T1000 (cell line): ENCODE measurements at places on chromosomes 2 and 18.
A peak's percentile ranks its signal among the peaks of the same experiment; 100 is the strongest.

DNA sequence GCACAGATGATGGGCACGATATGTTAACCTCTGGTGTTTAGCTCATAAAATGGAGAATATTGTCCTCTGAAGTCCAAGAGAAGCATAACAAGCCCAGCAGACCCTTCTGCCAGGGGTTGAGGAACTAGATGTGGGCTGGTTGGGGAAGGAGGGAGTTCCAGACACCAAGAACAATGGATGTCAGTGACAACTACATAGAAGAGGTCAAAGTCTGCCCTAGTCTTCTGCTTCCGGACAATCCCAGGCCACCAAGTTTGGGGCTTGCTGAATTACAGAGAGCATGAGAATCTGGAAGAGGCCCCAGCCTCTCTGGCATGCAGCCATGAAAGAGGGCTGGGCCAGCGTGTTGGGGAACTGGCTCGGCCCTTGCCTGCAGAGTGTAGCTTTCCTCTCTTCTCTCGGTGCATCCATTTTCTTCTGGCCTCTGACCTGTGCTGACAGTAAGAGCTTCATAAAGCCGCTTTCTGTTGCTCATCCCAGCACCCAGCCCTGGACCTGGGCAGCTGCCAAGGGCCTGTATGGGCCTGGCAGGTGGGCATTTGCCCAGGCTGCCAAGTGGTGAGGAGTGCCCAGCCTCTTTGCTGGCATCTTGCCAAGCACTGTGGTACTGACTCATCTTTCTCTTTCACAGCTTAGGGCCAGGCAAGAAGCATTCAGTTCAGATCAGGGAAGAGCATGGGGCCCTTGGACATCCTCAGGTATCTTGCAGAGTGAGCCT lies 14.6 kb upstream of the LAPTM4A start:
- peak; percentile 62 for DNase-seq

- DNase-seq: no peak
These were observed 132.8 kb downstream of the CYP26B1 start for GRCh38 chr2:72014831-72015230.

GRCh38 chr18:33750366-33750765 lies 172.3 kb downstream of the ASXL3 start:
- no peak for DNase-seq

GRCh38 chr2:68251855-68252399 lies 405 bp downstream of the PPP3R1 start:
- DNase-seq: no peak

GRCh38 chr2:226002438-226002837 lies 602.9 kb downstream of the NYAP2 start:
- DNase-seq: peak; percentile 14

GRCh38 chr2:231882646-231883045 lies 43.5 kb downstream of the NPPC start:
- no peak for DNase-seq

GRCh38 chr2:74417763-74418162 lies 3.7 kb downstream of the C2orf81 start:
- no peak for DNase-seq

DNA sequence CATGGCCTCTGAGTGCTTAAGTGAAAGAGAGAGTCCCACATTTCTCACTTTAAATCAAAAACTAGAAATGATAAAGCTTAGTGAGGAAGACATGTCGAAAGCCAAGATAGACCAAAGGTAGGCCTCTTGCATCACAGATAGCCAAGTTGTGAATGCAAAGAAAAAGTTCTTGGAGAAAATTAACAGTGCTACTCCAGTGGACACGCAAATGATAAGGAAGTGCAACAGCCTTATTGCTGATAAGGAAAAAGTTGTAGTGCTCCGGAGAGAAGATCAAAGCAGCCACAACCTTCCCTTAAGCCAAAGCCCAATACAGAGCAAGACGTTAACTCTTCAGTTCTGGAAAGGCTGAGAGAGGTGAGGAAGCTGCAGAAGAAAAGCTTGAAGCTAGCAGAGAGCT lies 32.1 kb downstream of the PSMD1 start:
- no peak for DNase-seq

- no peak for DNase-seq
These were observed 19.1 kb upstream of the TXNDC2 start for GRCh38 chr18:9866627-9867026.

- no peak for DNase-seq
These were observed 3.0 kb upstream of the CHMP3 start for GRCh38 chr2:86566158-86566820.

DNA sequence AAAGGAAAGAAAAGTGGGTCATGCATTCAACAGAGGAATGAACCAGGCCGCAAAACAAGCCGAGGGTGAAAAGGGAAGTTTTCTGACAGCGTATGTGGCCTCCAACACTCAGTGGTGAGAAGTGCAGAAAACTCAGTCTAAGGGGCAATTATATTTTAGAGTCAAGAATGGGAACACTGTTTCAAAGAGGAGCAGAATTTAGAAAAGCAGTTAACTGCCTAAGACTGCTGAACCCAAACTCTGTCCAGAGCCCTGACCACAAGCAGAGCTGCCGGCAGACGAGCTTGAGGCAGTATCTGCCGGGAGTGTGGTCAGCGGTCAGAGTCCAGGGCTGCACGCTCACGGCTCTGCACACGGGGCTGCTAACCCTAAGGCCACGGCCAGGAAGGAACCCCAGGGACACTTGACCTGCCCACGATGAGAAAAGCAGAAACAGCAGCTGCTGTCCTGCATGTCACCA lies 347.0 kb upstream of the ID2 start:
- no peak for DNase-seq

- no peak for DNase-seq
These were observed 105.9 kb upstream of the SNTG2 start for GRCh38 chr2:844715-845114.

DNA sequence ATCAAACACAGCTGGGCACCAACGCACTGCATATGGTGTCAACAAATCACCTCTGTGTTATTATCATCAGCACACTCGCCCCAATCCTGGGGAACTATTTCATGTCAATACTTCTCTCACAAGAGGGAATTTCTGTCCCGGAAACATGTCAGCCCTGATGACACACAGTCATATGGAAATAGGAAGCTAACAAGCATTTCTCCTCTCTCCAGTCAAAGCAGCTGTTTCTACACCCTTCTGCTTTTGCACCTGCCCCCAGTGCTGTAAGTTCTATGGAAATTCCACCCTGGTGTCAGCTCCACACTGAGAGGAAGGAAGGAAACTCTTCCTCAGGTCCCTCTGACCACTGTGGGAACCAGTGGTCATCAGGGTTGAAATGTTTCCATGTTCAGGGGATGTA lies 447.6 kb upstream of the ID2 start:
- no peak for DNase-seq

DNA sequence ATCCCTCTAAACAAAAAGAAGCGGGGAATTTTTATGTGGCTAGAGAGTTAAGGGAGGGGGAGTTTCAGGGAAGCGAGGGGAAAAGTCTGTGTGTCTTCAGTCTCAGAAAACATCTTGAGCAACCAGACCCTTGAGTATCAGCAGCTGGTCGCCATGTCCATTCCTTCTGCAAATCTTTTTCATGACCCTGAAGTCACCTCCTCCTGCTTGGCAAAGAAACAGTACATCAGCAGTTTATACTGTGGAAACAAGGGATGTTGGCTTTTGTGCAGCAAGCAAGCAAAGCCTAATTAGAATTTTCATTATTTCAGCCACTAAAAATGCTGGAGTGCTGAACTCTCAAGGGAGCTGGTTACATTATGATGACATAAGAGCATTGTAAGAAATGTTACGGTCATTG lies 187.4 kb upstream of the SLC8A1 start:
- DNase-seq: no peak

GRCh38 chr2:223896833-223897311 lies 48.3 kb downstream of the WDFY1 start:
- no peak for DNase-seq

GRCh38 chr2:224723586-224724217 lies 7.5 kb upstream of the CCDC195 start:
- no peak for DNase-seq

GRCh38 chr2:25711675-25712354 lies 38.4 kb upstream of the DTNB start:
- DNase-seq: no peak

DNA sequence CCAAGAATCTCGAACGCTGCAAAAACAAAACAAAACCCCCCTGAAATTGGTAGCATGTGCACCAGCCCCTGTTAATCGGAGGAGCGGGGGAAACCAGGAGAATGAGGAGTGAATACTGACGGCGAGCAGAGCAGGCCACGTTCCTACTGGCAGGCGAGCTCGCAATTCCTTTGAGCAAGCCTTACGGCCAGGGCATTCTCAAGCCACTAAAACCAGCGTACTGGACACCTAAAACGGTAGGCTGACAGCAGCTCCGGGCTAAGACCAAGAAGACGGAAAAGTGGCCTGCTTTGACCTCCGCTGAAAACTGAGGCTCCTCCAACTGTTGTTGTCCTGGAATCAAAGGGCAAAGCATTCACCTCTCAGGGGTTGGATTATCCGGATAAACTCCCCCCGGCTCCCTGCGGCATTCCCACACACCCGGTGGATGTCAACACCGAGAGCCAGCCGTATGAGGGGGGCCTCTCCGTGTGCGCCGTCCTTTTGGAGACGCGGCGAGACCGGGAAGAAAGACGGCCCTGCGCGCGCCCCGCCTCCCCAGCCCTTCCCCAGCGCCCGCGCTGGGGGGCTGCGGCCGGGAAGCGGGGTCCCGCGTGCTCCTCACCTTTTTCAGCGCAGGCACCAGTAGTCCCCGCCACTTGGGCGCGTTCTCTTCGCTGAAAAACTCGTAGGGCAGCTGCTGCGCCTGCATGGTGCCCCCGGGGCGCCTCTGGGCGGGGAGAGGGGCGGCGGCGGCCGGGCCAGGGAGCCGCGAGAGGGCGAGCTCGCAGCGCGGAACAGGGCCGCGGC lies 925 bp downstream of the SOS1 start:
- DNase-seq: peak; percentile 28

GRCh38 chr2:124316881-124317605 lies 292.0 kb downstream of the CNTNAP5 start:
- no peak for DNase-seq

DNA sequence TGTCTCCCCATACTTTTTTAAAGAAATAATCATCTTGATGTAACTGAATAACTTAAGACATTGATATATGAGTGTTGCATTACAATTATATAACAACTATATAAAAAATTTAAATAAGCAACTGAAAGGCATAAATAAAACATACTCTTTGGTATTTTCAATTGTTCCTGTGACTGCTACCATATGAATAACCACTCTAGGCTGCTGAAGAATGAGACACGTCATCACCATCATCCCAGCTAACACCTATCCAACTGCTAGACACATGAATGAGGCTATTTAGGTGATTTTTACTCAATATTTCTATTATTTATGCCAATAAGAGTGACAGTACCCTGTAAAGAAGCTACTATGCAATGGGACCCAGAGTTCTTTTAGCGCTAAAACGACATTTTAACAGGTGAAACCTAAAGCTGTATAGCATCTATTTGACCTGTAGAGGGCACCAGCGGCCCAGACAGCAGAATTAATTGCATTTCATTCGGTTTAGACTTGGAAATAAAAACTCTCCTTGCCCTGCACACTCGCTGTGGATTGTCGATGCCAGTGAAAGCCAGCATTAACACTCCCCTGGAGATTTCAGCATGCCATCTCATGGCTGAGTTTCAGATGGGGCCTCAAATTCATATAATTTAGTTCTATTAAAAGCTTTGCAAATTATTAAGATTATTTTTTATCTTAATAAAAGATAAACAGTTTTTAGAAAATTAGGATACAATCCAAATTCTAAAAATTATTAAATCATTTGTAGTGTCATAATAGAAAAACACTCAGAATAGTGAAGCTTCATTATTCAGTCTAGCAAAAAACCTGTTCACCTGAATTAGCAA lies 89.4 kb upstream of the MAP2 start:
- DNase-seq: peak; percentile 50

- DNase-seq: no peak
These were observed 100.5 kb upstream of the LMAN1 start for GRCh38 chr18:59459369-59460071.

DNA sequence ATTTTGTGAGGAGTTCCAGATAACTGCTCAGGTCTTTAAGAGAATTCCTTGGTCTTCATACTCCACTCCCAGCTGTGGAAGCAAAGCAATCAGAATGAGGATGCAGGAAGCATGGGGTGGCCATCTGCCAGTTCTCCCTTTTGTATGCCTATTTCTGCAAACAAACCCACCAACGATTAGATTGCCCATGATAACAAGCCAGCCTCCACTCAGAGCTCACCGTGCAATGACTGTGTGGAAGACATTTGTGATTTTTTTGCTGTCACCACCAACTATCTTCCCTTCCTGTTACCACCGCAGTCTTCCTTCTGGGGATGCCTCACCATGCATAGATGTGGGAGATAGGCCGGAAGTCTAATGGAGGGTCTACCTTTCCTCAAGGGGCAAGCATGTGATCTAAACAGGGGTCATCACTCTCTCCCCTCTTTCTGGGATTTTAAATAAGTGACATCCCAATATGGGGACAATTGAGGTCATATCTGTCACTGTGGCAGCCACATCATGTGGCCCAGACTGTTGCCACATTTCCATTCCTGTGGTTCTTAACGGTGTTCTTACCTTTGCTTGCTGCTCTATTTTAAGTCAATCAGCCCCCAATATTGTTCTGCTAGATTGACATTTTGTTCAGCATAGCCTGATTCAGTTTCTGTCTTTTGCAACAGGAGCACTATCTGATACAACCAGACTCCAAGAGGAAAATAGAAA lies 4.4 kb downstream of the AFF3 start:
- DNase-seq: no peak

- DNase-seq: no peak
These were observed 53.2 kb upstream of the CUL3 start for GRCh38 chr2:224638301-224638823.

GRCh38 chr2:119387381-119388129 lies 20.8 kb downstream of the DBI start:
- DNase-seq: no peak

DNA sequence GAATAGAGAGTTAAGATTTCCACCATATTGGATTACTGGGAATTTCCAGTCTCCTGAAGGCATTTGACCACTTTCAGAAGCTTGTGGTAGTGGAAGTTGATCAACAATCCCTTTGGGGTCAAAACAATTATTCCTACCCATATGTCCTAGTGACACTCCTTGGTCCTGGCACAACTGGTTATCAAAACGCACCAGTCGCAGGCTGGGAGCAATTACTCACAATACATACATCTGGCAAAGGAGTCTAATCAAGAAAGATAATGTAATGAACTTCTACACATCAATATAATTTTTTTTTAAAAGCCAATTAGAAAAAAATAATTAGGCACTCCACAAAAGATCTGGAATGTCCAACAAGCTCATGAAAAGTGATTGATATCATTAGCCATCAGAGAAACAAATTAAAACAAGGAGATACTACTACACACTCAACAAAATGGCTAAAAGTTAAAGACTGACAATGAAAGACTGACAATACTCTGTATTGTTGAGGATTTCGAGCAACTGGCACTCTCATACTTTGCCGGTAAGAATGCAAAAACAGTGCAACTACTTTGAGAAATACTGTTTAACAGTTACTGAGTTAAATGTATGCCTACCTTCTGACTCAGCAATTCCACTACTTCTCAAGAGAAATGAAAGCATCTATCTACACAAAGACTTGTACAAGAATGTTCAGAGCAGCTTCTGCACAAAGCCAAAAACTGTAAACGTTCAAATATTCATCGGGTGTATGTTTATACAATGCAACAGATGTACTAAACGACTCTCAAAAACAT lies 2.0 kb downstream of the INO80C start:
- no peak for DNase-seq

GRCh38 chr18:69890558-69890957 lies 57.1 kb downstream of the CD226 start:
- no peak for DNase-seq
